ENCODE measurements at places on chromosomes 11 and 22.

GRCh38 chr11:58807343-58807742 lies 37.2 kb downstream of the GLYATL2 start:
- no peak for DNase-seq

DNA sequence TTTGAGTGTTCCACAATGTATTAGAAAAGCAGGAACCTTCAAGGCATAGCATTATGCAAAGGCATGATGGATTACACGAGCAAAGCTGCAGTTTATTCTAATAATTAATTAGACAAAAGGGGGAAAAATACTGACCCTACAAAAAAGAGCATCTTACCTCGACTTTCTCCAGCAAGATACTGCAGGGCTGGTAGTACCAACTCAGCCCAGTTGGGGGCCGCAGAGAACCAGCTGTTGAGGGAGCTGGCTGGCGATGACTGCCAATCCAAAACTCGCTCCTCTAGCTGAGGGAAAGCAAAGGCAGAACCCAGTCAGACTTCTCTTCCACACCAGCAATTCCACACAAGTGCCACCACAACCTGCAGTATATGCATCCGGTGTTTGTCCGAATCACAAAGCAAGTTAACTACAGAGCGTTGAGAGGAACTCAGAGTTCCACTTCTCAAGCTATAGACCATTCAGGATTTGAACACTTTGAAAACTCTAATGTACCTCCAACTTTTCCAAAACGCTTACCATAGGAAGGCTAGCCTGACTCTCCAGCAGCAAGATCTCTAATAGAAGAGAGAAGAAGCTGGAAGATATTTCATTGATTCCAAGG lies 13.7 kb downstream of the NFRKB start:
- peak; percentile 13 for DNase-seq

GRCh38 chr22:29334696-29335344 lies 19.3 kb upstream of the RASL10A start:
- no peak for DNase-seq

DNA sequence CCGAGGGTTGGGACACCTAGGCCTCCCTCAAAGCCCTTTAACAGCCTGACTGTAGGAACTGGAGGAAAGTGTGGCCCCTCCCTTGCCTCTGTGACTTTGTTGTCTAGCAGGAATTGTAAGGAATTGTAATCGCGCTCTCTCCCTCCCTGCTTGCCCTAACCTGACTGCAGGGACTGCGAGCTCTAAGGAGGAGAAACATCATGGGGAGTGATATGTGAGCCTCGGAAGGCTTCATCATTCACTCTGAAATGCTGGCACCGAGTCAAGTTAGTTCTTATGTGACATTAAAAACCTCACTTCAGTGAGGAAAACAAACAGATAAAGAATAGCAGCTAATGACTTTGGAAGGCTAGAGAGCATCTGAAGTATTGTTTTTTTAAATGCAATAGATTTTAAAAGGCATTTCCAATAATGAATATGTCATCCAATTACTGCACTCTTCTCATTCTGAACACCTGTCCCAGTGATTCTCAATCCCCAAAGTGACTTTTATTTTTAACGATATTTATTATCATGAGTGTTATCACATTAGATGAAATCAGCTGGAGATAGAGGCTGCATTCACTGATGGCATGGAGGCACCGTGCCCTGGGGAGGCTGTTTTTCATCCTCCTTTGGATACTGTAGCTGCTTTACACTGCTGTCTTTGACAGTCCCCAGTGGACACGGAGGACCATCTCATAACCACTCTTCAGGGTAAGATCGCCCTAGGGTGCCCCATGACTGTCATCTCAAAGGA lies 58.5 kb upstream of the NTM start:
- no peak for DNase-seq

- DNase-seq = no peak
These were observed 58.3 kb downstream of the AMOTL1 start for GRCh38 chr11:94826415-94826814.

GRCh38 chr22:38313384-38313955 lies 3.8 kb downstream of the CSNK1E start:
- DNase-seq = no peak

GRCh38 chr11:2186669-2187279 lies 15.2 kb upstream of the TH start:
- peak; percentile 22 for DNase-seq

DNA sequence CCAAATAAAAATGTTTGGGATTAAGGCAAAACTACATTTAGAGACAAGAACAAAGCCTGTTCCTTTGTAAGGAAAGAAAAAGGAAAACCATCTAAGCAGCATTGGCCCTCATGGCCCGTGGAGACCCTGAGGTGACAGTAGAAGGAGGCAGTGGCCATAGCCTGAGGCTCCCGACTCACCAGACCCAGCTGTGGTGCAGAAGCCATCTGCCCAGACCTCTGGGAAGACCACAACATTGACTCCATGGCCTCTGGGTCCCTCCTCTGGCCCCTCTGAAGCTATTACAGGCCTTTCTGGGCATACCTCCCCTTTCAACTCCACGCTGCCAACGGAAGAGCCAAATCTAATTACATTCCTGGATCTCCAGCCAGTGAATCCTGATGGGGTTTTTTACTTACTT lies 6.4 kb downstream of the PRAME start:
- no peak for DNase-seq

DNA sequence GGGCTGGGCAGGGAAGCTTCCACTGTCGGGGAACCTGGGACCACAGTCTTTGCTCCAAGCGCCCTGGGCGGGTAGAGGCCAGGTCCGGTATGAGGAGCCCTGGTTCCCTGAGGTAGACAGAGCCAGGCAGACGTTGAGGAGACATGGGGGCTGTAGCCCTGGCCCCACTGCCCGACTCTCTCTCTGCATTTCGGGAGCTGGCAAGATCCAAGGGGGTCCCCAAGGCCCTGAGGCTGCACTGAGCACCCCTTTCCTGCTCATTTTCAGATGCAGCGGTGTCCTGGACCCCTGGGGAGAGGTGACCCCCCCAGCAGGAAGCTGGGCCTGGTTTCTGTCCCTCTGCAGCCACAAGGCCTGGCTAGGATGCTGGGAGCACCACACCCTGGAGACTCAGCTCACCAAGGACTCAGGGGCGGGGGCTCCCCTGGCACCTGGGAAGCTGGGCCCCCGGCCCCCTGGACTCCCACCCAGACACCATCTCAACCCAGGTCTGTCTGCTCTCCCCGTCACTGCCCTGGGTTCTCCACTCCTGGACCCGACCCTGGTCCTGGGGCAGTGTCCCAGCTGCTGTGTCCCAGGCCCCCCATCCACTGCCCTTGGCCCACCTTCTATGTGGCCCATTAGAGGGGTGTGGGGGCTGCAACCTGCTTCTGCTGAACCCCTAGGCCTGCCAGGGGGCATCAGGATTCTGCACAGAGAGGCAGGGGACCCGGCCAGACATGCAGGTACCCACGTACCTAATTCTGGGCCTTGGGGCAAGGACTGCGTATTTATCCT lies 15.0 kb upstream of the MUC6 start:
- no peak for DNase-seq

GRCh38 chr11:2788168-2789071 lies 88.6 kb upstream of the KCNQ1OT1 start:
- no peak for DNase-seq

- no peak for DNase-seq
These were observed 969 bp downstream of the CCDC117 start for GRCh38 chr22:28773461-28773867.

DNA sequence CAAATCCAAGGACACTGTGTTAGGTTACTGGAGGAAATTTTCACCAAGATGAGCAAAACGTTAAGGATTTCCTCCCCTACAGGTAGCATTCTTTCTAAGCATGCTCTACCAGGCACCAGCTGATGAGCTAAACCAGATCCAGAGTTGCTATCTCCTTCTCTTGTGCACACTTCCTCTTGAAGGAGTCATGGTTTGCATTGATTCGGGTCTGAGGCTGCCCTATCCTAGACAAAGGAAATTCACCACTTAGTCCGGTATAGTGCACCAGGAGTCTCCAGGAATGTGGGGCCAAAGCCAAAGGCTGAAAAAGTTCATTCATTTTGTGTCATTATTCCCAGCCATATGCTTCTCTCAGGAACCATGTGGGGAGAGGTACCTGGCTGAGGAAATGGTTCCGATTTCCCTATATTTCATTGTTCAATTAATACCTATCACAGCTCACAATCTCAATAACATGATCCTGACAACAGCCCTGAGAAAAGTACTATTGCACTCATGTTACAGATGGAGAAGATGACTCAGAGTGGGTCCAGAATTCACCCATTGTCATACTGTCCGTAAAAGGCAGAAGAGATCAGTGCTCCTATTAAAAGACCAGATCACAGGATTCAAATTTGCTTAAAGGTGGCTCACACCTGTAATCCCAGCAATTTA lies 39.1 kb downstream of the SLC35F2 start:
- DNase-seq = no peak

DNA sequence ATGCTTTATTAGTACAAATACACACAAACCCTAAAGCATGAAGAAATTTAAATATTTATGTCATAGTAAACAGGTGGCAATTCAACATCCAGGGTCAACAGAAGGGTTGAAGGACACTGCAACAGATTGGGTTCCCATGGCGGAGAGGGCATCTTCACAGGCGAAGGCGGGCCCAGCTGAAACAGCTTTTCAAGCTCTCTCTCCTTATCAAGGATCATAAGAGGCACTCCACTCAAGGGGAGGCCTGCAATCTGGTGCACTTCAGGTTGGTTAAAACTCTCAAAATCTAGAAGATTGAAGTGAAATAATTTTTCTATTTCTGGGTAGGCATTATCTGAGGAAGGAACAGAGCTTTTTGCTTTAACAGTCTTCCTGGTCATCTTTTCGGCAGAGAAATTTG lies 16.8 kb upstream of the SLC22A8 start:
- DNase-seq = no peak

GRCh38 chr11:22471385-22471784 lies 133.2 kb downstream of the SLC17A6 start:
- DNase-seq = no peak

- no peak for DNase-seq
These were observed 6.0 kb downstream of the PAX6 start for GRCh38 chr11:31805037-31805628.

GRCh38 chr11:74011360-74012073 lies 2.6 kb upstream of the UCP3 start:
- DNase-seq = no peak

- DNase-seq = no peak
These were observed 27.1 kb downstream of the RASSF10 start for GRCh38 chr11:13036235-13036634.

GRCh38 chr11:85902353-85902752 lies 47.2 kb downstream of the CCDC83 start:
- DNase-seq = no peak

DNA sequence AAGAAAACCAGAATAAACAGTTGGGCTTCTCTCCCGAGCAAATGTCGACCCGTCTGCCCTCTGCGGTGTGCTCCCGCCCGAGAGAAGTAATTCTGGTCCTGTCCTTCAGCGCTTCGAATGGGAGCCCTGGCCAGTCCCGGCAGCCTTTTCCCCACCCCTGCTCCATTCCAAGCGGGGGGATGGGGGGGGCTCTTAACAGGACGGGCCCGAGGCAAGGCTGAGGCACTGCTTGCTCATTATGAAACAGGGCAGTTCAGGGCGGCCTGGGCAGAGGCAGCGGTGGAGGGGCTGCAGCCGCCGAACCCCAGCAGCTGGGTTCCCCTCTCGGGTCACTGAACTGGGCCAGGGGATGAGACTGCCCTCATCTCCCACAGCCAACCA lies 9.1 kb downstream of the BACE1-AS start:
- DNase-seq = no peak

- no peak for DNase-seq
These were observed 86.8 kb downstream of the BMAL1 start for GRCh38 chr11:13364388-13364787.

Data from stimulated activated CD8-positive, alpha-beta memory T cell treated with anti-CD3 and anti-CD28 coated beads, Interleukin-7, amount 100 ng/mL, for 1 hour (primary cell).